Transverse colon (tissue), 4 donors: ENCODE measurements at places on chromosomes 7 and 10. TPM values are rescaled to one million over a fixed set of nuclear protein-coding genes. Genes with fewer than 3 reads are reported as not detected.

Gene GRM3
- not detected for total RNA-seq

Gene CHAT
- total RNA-seq, result 3.8 TPM

Gene HMX3
- 1.2 TPM for total RNA-seq

GRCh38 chr7:40916813-40917212, 782.0 kb downstream of the SUGCT start:
- no peaks in the 10 kb centered on the region for H3K36me3 ChIP-seq
- no peak overlapping the region for H3K4me3 ChIP-seq
- H3K27me3 ChIP-seq, result no peaks in the 10 kb centered on the region
